Kidney tubule cell (primary cell): ENCODE measurements at places on chromosomes 6 and 20.

- DNase-seq = peak; percentile 74
Measured at GRCh38 chr20:3239026-3239866, at the start of gene SLC4A11. Gene SLC4A11, minus strand, starts transcription at chr20:3239190. Its CDS starts 53 bp downstream, at chr20:3239137.

DNA sequence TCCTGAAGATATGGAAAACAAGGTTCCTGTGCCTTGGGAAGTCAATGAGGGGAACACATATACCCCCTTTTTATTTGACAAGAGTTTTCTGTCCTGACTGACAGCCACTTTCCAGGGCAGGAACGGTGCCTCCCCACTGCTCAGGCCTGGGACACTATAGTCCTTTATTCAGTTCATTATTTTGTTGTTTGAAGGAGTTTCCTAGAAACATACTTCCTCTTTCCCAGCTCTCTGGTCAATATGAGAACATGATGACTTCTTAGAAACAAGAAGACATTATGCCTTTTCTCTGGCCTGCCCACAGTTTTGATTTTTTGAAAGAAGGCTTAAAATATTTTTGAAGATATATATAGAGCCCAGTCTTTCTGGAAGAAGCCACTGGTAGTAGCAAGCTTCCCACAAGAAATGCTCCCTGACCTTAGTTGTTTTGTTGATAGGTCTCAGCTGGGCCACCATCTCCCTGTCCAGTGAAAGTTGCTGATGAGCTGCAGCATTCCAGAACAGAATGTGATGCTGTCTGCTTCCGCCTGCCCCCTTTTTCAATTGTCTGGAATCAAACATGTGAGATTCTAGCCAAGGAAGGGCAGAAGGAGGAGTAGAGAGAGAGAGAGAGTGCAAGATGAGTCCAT, 350.0 kb upstream of the PRND start:
- DNase-seq = no peak

DNA sequence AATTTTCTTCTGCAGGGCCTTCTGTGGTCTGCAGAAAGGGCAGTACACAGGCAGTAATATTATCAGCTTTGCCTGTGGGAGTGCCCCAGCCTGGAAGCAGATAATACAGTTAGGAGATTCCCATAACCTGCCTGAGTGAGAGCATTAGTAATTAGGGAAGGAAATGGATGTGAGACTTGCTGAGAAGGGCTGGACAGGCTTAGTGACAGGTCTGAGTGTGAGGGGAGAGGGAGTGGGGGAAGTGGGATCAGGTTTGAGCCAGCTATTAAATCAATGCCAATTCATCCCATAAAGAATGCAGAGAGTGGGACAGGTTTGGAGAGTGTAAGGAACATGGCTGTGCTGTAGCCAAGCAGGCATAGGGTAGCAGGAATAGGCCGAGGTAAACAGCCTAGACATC, 10.1 kb upstream of the CFAP206 start:
- DNase-seq = no peak

- no peak for DNase-seq
Measured at GRCh38 chr6:80623066-80623815, 516.8 kb downstream of the BCKDHB start.

DNA sequence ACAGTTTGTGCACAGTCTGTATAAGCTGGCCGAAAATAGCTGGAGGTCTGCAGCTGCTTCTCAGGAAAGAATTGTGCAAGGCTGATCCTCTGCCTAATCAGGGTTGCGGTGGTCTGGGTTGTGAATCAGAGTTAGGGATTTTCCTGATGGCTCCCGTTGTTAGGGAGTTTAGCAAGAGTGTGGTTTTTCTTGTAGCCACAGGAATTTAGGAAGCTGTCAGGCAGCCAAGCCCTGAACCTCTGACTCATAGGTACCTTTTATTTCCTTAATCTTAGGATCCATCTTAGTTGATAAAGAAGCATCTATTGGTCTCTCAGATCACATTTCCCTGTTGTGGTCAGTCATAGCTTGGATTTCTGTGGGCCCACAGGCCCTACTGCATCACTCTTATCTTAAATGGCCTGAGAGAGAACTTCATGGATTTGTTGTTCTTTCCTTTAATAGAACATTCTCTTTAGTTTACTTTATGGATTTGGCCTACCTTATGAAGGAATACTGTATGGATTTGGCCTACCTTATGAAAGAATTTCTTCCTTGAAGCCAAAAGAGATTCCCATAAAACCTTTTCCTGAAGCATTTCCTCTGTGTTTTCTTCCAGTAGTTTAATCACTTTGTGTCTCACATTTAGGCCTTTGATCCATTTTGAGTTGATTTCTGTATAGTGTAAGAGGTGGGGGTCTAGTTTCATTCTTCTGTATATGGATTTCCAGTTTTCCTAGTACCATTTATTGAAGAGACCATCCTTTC, 10.3 kb downstream of the KIF25 start:
- DNase-seq = peak; percentile 99

GRCh38 chr6:45772051-45772450, 243.6 kb downstream of the CLIC5 start:
- DNase-seq = no peak

DNA sequence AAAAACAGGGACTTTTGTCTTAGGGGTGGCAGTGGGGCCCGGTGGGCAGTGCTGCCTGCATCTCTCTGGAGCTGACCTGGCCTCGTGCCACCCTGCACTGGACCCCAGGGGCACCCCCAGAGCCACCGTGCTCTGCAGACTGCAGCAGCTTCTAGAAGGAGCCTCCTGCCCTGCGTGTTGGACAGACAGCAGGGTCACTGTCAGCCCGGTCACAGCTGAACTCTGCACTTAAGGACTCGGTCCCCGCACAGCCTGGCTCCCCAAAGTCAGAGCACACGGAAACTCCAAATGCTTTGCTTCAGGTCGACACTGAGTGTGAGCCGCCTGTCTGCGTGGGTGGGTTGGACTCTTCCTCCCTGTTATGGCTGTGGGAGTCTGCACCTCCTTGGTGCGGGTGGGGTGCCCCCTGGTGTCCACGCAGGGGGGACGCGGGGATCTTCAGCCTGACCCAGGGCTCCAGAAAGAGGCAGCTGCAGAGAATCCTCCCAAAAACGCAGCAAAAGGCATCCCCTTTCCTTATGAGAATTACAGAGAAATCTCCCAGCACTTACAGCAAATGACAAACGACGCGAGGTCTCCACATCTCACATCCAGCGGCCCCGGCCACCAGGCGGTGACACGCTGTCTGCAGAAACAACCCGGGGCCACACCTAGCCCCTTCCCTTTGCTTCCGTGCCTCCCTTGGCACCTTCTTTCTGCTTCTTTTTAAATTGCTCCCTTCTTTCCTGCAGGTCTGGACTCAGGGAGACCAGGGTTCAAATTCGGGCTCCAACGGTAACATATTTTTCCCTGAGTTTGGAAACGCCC, 36.3 kb upstream of the DACT2 start:
- peak; percentile 54 for DNase-seq

DNA sequence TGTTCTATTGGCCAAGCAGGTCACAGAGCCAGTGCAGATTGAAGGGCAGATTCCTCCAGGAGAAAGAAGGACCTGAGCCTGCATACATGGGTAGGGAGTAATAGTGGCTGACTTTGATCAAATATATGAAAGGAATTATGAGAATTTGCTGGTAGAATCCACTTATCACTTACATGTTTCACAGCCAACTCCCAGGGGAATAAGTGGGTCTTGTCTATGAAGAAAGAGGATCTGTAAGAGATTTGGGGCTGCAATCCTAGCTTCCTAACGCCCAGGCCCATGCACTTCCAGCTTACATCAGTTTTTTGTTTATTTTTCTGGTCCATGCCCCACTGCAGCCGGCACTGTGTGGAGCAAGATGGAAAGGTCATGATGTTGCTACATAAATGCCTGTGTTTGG, 107.9 kb upstream of the SYNDIG1 start:
- no peak for DNase-seq

- DNase-seq = peak; percentile 54
Measured at GRCh38 chr6:52385074-52385473, 23.1 kb downstream of the PAQR8 start.

DNA sequence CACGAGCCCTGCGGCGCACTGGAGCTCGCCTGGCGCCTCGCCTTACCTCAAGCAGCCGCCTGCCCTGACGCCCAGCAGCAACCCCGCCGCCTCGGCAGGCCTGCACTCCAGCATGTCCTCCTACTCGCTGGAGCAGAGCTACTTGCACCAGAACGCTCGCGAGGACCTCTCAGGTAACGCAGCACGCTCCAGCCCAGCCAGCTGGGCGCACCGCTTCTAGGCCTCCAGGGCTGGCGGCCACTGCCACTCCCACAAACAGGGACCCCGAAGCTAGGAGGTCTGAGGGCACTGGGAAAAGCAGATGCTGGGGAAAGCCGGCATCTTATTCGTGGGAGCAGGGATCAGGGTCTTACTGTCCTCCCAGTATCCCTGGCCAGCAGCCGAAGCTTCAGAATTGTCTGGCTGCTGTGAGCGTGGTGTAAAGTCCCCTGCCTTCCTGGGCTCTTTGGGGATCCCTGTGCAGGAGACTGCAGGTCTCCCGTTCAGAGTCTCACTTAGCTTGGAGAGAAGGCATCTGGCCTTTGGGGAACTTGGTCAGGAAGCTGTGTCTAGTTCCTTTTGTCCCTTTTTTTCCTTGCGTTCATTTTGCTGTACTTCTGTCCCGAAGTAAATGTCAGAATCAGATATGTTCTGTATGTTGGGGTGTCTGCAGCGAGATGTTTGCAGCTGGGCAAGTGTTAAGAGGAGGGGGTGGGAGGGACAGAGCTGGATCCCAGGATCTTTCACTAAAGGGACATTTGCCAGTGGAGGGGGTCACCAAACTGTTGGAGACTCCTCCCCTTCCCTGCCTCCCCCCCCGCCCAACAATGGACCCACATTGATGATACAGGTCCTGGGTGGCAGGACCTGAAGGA, 1.8 kb downstream of the FOXF2 start:
- peak; percentile 4 for DNase-seq

- no peak for DNase-seq
Measured at GRCh38 chr20:2738331-2739041, 45.9 kb downstream of the EBF4 start.

- no peak for DNase-seq
Measured at GRCh38 chr6:40760887-40761286, 173.7 kb upstream of the LRFN2 start.

GRCh38 chr20:15847196-15847784, 726.0 kb downstream of the KIF16B start:
- DNase-seq = no peak

- DNase-seq = peak; percentile 98
Measured at GRCh38 chr20:362271-363254, 15.7 kb downstream of the NRSN2 start.

GRCh38 chr6:89050697-89051096, 29.9 kb upstream of the PNRC1 start:
- no peak for DNase-seq

- peak; percentile 41 for DNase-seq
Measured at GRCh38 chr6:160978141-160978901, 13.2 kb upstream of the MAP3K4 start.

DNA sequence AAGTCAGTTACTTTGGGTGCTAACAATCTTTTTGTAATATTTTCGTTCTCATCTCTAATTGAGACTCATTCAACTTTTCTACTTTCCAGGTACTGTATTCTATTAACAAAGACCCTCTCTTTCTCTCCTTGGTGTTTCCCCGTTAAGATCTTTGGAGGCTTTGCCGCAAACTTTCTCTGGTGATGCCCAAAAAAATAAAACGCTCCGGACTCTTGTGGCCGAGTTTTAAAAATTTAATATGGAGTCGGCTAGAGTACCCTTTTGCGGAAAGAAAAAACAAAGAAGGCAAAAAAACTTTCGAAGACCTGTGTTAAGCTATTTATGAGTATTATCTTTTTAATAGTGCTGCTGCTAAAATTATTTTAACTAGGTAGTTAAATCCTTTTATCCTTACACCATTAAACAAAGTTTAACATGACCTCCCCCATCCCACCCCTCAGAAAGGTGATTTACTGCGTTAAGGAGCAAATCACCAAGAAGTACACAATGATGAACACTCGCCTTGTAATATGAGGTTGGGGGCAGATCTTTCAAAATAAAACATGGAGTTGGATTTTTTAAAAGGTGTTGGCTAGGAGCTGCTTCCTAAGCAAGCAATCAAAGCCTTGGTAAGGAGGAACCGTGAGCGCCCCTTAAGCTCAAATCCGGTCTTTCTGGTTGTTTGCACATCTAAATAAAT, 10.0 kb downstream of the SIM1 start:
- peak; percentile 49 for DNase-seq

DNA sequence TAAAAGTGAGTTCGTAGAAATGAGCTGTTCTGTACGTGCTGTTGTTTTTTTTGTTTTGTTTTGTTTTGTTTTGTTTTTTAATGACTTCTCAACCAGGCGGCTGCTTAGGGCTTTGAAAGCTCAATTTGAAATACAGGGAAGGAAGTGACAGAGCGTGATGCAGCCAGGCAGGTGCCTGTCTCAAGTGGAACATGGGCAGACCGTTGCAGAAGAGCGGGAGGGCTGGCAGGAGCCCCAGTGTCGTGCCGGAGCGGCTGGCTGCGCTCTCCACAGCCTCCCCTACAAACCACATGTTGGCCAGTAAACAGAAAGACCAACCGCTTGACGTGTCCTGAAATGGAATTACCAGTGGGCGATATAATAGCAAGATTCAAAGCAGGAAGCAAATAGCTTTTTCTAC, 164.9 kb upstream of the RREB1 start:
- peak; percentile 62 for DNase-seq
